SJSA1 (cell line): ENCODE measurements at places on chromosomes 6 and 20. TPM values are rescaled to one million over a fixed set of nuclear protein-coding genes. Genes with fewer than 3 reads are reported as not detected.

GRCh38 chr6:152008779-152009178 lies 201.3 kb downstream of the ESR1 start:
- no peaks in the 10 kb centered on the region for H3K27me3 ChIP-seq
- no peak overlapping the region for H3K4me3 ChIP-seq
- no peak for DNase-seq
- no peaks in the 10 kb centered on the region for H3K36me3 ChIP-seq

DNA sequence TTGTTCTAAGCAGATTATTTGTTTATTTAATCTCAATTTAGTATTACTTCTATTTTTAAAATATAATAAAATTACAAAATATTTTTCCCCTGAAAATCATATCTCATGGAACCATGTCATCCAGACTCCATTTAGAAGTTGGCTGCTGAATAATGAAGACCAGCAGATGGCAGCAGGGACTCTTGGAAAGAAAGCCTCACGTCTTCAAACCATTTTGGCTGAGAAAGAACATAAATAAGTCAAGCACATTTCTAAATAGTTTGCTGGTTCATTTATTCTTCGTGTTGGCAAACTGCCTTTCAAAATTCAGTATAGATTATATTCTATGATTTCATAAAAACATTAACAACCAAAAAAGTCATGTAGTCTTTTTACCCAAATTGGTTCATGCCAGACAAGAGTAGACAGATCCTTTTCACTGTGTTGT lies 71.7 kb downstream of the RCAN2 start:
- H3K36me3 ChIP-seq, result no peaks in the 10 kb centered on the region
- H3K4me3 ChIP-seq, result no peak overlapping the region
- H3K27me3 ChIP-seq, result no peaks in the 10 kb centered on the region
- no peaks in the 10 kb centered on the region for H3K4me1 ChIP-seq
- DNase-seq, result peak; percentile 57

DNA sequence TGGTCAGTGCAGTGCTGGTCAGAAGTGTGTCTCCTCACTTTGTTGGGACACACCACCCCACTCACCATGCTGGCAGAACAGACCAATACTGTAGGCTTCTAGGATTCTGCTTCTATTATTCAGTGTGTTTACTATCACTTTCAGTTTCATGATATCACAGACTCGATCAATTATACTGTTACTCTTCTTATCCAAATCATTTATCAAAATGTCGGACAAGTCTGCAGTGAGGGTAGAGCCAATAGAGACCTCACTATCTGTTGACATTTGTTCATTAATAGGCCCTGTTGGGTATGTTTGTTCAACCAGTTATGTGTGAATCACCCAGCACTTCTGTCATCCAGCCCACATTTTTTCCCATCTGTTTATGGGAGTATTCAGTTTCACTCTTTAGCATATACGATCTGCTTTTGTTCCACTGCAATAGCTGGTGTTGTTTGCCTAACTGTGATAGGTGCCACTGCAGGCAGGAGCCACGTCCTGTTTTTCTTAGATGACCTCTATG lies 140.1 kb downstream of the NRN1 start:
- H3K4me3 ChIP-seq, result peak overlapping the region; percentile 25
- peaks cover 11% of the 10 kb centered on the region for H3K4me1 ChIP-seq
- H3K27me3 ChIP-seq, result no peaks in the 10 kb centered on the region
- DNase-seq, result peak; percentile 48

DNA sequence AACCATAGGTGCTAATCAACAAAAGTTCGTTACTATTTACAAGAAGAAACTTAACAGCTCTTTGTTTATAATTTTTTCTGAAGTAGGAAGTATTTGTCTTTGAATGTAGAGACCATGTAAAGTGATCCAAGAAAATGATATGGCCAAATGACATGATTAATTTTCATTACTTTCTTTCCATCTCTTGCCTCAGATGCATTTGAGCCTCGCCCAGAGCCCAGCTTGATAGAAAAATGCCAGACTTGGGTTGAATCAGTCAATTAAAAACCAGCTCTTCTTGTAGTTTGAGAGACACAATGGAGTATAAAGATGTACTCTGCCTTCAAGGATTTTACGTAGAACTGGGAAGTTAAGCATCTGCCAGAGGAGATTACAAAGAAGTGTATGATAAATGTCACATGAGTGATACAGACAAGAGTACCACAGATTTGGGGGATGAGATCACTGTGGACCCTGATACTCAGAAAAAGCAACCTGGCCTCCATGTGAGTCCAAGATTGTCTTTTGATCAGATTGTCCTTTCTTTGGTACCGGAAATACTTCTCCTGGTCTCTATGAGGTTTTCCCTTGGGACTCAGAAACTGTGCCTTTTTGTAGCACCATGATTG lies 92.5 kb upstream of the SUPT3H start:
- no peak overlapping the region for H3K27ac ChIP-seq
- no peak overlapping the region for H3K4me3 ChIP-seq
- no peak for DNase-seq
- H3K27me3 ChIP-seq, result no peaks in the 10 kb centered on the region
- H3K4me1 ChIP-seq, result peaks cover 35% of the 10 kb centered on the region

GRCh38 chr6:158441716-158442215 lies 118.1 kb upstream of the TMEM181 start:
- H3K4me3 ChIP-seq, result no peak overlapping the region
- no peaks in the 10 kb centered on the region for H3K36me3 ChIP-seq
- H3K27me3 ChIP-seq, result no peaks in the 10 kb centered on the region
- H3K4me1 ChIP-seq, result no peaks in the 10 kb centered on the region
- no peak for DNase-seq

- no peak overlapping the region for H3K4me3 ChIP-seq
- no peaks in the 10 kb centered on the region; the same call in 1 of the 2 replicates for H3K36me3 ChIP-seq
- no peaks in the 10 kb centered on the region for H3K27me3 ChIP-seq
- DNase-seq, result no peak
- no peak overlapping the region for H3K27ac ChIP-seq
Measured at GRCh38 chr6:15505463-15505918, 157.3 kb downstream of the DTNBP1 start.

DNA sequence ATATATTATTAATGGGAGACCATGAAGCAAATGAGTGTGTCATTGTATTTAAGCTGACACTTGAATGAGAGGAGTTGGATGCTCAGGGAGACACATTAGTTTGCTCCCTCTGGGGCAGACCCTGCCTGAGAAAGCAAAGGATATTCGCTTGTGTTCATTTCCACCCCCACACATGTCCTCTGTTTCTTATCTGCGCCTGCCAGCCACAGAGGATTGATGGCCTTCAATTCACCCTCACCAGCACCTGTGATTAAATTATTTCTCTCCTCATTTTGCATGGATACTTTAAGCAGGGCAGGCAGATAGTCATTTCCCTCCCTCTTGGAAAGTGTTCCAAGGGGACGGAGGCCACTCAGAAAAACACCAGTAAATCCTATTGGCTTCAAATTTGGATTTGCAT lies 185.2 kb upstream of the GMDS start:
- H3K36me3 ChIP-seq, result no peaks in the 10 kb centered on the region
- H3K4me1 ChIP-seq, result peaks cover 53% of the 10 kb centered on the region
- no peak overlapping the region for H3K27ac ChIP-seq
- no peaks in the 10 kb centered on the region for H3K27me3 ChIP-seq
- H3K4me3 ChIP-seq, result no peak overlapping the region

DNA sequence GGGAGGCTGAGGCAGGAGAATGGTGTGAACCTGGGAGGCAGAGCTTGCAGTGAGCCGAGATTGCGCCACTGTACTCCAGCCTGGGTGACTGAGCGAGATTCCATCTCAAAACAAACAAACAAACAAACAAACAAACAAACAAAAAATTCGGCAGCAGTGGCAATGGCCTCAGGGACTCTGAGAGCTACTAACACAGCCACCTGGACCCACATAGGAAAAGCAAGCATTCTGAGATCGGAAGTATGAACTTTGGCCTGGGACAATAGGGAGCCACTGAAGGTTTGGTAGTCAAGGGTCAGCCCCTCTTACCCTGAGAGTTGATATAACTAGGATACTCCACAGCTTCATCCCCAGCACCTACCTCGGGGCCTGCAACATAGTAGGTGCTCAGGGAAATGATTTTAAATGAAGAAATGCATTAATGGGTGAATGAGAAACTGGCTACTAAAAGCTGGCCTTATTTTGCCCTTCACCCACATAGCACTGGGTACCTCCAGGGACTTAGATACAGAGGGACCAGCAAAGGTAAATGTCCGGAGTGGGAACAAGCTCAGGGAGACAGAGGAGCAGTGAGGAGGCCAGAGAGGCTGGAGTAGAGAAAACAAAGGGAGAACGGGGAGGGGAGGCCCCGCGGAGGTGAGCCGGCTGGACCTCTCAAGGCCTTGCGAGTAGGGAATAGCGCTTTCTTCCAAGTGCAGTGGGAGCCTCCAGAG lies 46.6 kb upstream of the PTGIS start:
- H3K27me3 ChIP-seq, result no peaks in the 10 kb centered on the region
- H3K4me3 ChIP-seq, result no peak overlapping the region
- H3K4me1 ChIP-seq, result peaks cover 14% of the 10 kb centered on the region
- no peak for DNase-seq
- H3K27ac ChIP-seq, result no peak overlapping the region
- no peaks in the 10 kb centered on the region for H3K36me3 ChIP-seq

- H3K27me3 ChIP-seq, result peaks cover 5% of the 10 kb centered on the region; the same call in 1 of the 2 replicates
- H3K4me3 ChIP-seq, result no peak overlapping the region
- no peaks in the 10 kb centered on the region for H3K36me3 ChIP-seq
- H3K27ac ChIP-seq, result no peak overlapping the region
- DNase-seq, result no peak
- no peaks in the 10 kb centered on the region for H3K4me1 ChIP-seq
Measured at GRCh38 chr6:87094576-87094975, 330 bp downstream of the CGA start.

DNA sequence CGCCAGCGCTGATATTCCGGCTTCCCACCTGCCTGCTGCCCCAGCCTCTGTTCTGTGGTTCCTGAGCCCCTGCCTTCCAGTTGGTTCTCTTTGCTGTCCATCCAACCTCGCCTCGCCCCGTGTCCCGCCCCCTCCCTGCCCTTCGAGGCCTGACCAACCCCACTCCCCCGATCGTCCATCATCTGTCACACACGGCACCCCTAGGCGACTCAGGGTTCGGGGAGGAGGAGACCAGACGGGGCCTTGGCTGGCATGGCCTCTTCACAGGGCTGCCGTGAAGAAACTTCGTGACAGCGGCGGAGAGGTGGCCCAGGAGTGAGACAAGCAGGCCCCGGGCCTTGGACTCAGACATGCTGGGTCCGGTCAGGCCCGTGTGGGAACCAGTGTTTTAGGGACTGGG lies 226.1 kb downstream of the QKI start:
- no peak overlapping the region for H3K4me3 ChIP-seq
- H3K36me3 ChIP-seq, result no peaks in the 10 kb centered on the region
- no peak for DNase-seq
- H3K4me1 ChIP-seq, result no peaks in the 10 kb centered on the region
- H3K27ac ChIP-seq, result no peak overlapping the region

- H3K4me1 ChIP-seq, result peaks cover 4% of the 10 kb centered on the region; the same call in 1 of the 2 replicates
- no peaks in the 10 kb centered on the region for H3K27me3 ChIP-seq
- H3K36me3 ChIP-seq, result peaks cover 82% of the 10 kb centered on the region
- no peak overlapping the region for H3K4me3 ChIP-seq
- no peak overlapping the region for H3K27ac ChIP-seq
- DNase-seq, result no peak
Measured at GRCh38 chr20:38060536-38060935, 27.0 kb downstream of the RPRD1B start.

DNA sequence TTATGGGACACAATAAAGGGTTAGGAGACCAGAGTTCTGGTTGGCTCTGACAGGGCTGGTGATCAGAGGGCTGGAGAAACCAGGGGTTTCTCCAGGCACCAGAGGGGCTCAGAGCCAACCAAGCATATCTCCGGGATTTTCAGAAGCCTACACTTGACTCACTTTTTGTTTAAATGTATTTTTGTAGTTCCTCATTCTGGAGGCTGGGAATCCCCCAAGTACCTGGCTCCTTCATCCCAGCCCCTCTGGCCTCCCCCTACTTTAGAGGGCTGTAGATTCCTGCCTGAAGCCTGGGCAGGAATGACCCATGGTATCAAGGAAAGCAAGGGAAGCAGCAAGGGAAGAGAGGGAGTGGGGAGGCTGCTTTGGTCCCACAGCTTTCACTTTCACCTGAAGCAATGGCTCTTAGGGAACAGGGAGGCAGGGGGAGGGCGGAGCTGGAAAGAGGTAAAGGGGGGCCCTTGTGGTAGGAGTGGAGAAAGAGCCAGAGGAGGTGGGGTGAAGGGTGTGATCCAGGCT lies 973 bp downstream of the CD40 start:
- H3K27me3 ChIP-seq, result peaks cover 42% of the 10 kb centered on the region
- DNase-seq, result no peak
- no peak overlapping the region for H3K4me3 ChIP-seq
- H3K4me1 ChIP-seq, result no peaks in the 10 kb centered on the region
- H3K36me3 ChIP-seq, result no peaks in the 10 kb centered on the region

GRCh38 chr6:109021870-109022269 lies 72.8 kb downstream of the SESN1 start:
- no peaks in the 10 kb centered on the region for H3K36me3 ChIP-seq
- no peaks in the 10 kb centered on the region for H3K4me1 ChIP-seq
- DNase-seq, result no peak
- H3K4me3 ChIP-seq, result no peak overlapping the region
- H3K27ac ChIP-seq, result no peak overlapping the region

- no peaks in the 10 kb centered on the region for H3K4me1 ChIP-seq
- no peak for DNase-seq
- no peaks in the 10 kb centered on the region for H3K36me3 ChIP-seq
- no peak overlapping the region for H3K27ac ChIP-seq
- no peaks in the 10 kb centered on the region for H3K27me3 ChIP-seq
- no peak overlapping the region for H3K4me3 ChIP-seq
Measured at GRCh38 chr20:9852566-9852965, 13.7 kb upstream of the PAK5 start.

DNA sequence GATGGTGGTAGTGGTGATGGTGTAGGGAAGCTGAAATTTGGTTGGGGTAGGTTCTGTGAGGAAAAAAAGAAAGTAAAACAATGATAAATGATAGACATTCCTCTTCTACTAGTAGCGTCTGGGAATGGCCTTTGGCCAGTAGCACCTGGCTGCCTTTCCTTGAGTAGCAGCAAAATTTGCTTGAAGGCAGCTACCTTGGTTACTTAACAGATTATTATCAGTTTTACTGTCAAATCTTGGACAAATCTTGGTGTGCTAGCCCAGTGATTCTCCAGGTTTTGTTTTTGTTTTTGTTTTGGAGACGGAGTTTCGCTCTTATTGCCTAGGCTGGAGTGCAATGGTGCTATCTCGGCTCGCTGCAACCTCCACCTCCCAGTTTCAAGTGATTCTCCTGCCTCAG lies 26.4 kb downstream of the LIN28B start:
- no peak overlapping the region for H3K27ac ChIP-seq
- no peak overlapping the region for H3K4me3 ChIP-seq
- peaks cover 6% of the 10 kb centered on the region for H3K27me3 ChIP-seq
- H3K4me1 ChIP-seq, result no peaks in the 10 kb centered on the region

Gene COQ3
- total RNA-seq, result 11.5 and 13.1 TPM in 2 replicates

Gene CST7
- not detected in 2 replicates for total RNA-seq

Gene PDCD2
- 123 and 141 TPM in 2 replicates for total RNA-seq

Gene FNDC1
- 4.9 and 5.7 TPM in 2 replicates for total RNA-seq

Gene DEFB115
- total RNA-seq, result not detected in 2 replicates

Gene SPATS1
- total RNA-seq, result not detected in 2 replicates

Gene BIRC7
- not detected in 2 replicates for total RNA-seq

Gene TRIM31
- not detected in 2 replicates for total RNA-seq

Gene PI3
- total RNA-seq, result not detected in 2 replicates

Gene GGTLC1
- not detected in 2 replicates for total RNA-seq

Gene MUC21
- total RNA-seq, result not detected in 2 replicates

Gene CLIC5
- total RNA-seq, result 0.22 and 1.2 TPM in 2 replicates

Gene CRIP3
- not detected in 2 replicates for total RNA-seq

Gene IL17F
- total RNA-seq, result not detected in 2 replicates
